ENCODE measurements at places on chromosomes 2 and 18.

DNA sequence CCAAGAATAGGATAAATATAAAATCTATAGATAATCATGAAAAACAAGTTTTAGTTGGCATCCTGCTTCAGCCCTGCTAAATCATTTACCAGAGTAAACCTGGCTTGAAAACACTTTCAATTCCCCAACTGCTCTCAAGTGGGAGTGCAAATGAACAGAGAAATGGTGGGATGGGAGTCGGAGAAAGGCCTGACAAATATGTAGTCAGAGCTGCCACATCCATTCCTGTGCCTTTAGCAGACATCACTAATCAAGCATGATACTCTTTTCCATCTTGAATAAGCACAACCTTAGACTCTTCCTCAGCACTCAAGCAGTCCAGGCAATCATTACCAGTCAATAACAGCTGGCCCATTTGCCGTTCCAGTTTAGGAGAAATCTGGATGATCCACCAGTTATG, 101.3 kb downstream of the ANKRD44 start:
- DNase-seq, result no peak

DNA sequence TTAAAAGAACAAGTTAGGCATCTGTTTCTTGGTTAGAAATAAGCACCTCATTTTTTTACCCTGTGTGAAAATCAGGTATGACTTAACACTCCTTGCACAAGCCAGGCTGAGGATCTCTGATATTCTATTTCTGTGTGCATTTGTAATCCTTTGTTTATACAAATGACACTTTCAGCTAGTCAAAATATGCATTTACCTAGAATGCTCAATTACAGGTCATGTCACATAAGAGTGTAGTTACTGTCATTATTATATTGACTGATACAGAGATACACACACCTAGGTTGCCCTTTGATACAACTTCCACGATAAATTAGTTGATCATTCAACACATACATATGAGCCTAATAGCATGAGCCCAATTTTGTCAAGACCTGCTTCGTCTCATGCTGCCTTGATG, 144.3 kb downstream of the CHST9 start:
- DNase-seq, result no peak

DNA sequence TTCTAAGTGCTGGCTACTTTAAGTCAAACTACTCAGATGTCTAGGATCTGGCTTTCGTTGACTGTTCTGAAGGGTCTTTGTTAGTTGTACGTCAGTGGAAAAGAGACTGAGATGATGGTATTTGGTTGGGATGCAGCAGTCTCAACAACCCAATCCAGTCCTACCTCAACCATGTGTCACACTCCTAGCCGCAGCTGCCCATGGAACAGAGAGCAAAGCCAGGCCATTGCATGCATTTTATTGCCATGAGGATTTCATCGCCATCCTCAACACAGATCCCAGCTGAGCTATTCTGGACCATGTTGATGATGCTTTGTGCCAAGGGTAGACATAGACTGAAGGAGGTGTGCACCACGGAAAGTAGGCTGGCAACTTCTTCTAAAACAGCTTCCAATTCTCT, 97.3 kb upstream of the STK39 start:
- DNase-seq, result no peak

DNA sequence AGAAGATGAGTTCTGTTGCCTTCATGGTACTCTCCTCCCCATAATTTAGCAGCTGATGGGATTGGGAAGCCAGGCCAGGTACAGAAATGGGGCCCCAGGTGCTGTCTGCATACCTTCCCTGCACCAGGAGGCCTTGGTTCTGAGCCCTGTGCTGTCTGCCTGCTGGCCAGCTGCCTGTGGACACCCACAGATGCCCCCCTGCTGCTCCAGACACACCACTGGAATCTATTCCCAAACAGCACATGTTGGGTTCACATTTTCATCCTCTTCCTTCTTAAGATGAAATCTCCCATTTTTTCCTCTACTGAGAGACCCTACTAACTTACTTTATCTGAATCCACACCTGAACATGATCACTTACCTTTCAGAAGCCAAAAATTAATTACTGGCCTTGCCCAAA, 152.0 kb upstream of the CCDC68 start:
- DNase-seq, result no peak

DNA sequence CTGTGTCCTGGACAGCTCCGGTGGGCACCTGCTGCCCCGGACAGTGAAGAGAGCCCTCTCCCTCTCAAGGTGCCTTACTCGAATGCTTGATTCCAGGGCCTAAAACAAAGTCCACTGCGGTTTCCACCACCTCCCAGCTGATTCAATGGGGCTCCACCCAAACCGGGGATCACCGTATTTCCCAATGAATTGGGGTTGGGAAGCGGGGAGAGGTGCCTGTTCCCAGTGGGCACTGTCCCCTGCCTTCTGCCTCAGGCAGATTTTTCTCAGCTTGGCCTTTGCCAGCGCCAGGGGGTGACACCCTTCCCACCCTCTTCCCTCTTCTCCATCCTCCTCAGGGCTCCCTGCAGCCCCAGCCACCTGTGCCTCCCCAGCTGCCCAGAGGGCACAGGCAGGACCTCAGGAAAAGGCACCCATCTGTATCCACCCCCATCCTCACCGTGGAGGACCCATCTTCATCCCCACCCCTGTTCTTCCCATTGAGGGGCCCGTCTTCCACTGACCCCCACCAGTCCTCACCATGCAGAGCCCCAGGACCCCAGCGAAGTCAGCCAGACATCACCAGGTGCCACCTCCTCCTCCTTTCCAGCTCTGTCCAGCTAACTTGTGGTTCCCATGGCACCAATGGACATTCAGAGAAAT, 66.7 kb upstream of the HPCAL1 start:
- no peak for DNase-seq

- no peak for DNase-seq
Measured at GRCh38 chr2:12071318-12071717, 324.9 kb downstream of the LPIN1 start.

DNA sequence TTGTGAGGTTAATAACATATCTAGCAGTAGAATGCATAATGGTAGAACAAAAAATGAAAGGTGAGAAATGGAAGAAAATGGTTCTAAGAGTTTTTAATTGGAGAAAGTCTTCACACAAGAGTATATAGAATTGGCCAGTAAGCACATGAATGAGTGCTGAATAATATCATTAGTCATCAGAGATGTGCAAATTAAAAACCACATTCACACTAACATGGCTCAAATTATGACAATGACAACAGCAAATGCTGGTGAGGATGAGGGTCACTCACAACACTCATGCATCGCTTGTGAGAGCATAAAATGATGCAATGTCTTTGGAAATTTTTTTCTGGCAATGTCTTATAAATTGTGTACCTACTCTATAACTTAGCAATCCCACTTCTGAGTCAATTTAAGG, 1355.4 kb upstream of the ACVR2A start:
- no peak for DNase-seq

DNA sequence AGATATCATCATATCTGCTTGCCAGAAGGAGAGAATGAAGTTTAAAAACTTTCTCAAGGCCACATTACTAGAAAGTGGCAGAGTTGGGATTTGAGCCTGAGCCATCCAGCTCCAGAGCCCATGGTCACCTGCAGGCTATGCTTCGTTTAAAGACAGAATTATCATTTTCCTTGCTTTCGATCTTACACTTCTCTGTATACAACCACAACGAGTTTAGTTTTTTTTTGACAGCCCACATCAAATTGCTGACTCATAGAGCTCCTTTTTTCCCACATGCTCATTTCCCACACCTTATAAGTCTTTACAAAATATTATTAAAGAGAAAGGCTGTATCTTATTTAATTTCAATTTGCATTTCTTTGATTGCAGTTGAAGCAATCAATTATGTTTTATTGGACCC, 6.5 kb downstream of the PLEK start:
- no peak for DNase-seq

- DNase-seq, result no peak
Measured at GRCh38 chr2:181805228-181806038, 86.1 kb upstream of the ITPRID2 start.
